ENCODE measurements at places on chromosomes 7 and 10. TPM values are rescaled to one million over a fixed set of nuclear protein-coding genes. Genes with fewer than 3 reads are reported as not detected.

DNA sequence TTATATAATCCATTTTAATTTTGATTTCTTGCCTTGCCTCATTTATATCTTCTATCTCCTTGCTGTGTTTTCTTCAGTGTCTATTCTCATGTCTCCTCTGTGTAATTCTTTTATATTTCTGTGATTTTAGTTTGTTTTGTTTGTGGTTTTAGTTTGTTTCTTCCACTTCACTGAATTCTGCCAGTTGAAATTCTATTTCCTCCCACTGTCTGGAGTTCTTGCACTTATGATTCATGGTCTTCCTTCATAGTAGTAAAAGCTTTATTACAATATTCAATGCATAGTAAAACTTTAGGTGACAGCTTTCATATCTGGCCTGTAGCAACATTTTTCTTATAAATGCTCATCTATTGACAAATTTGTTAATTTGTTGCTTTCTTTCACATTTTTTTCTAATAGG is 113.3 kb downstream of the MAGI2 start:
- H3K4me3 ChIP-seq, result no peak overlapping the region
- H3K36me3 ChIP-seq, result no peaks in the 10 kb centered on the region
- no peaks in the 10 kb centered on the region for H3K27me3 ChIP-seq
- no peak for DNase-seq
- H3K27ac ChIP-seq, result no peak overlapping the region

GRCh38 chr7:149414745-149415390 is 46.0 kb downstream of the ZNF777 start:
- no peaks in the 10 kb centered on the region for H3K36me3 ChIP-seq
- H3K4me3 ChIP-seq, result peak overlapping the region; percentile 52

GRCh38 chr10:3548702-3549101 is 236.3 kb downstream of the KLF6 start:
- no peak for DNase-seq
- H3K36me3 ChIP-seq, result no peaks in the 10 kb centered on the region
- no peaks in the 10 kb centered on the region for H3K27me3 ChIP-seq
- no peak overlapping the region for H3K4me3 ChIP-seq

DNA sequence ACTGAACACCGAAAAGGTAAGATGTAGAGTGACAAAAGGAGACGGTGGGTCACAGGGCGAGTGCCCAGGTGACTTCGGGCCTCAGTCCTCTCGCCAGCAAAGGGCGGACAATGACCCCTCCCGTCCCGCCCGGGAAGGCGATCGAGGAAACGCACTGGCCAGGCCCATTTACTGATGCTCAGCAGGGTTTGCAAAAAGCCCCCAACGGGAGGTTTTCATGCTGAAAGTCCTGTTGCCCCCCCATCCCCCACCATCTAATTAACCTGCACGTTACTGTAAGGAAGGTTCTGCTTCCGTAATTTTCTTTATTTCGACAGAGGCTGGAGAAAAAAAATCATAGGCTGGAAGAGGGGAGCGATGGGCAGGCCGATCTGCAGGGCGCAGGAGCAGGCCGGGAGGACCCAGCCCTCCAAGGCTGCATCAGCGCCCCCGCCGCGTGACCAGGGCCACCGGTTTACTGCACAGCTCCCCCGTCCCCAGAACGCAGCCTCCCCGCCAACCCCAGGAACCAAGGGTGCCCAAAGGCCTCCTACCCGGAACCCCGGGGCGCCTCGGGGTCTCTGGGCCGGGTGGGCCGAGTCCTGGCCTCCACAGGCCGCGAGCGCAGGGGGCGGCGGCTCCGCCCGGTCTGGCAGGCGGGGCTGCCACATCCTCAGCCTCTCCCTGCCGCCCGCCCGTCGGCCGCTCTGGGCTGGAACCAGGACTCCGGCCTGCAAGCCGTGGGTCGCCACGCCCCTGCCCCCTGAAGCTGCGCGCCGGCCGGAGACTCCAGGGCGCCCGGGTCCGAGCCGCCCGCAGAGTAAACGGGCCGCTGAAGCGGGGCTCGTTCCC is 613 bp downstream of the OAT start:
- peaks cover 44% of the 10 kb centered on the region for H3K27me3 ChIP-seq
- no peaks in the 10 kb centered on the region for H3K36me3 ChIP-seq
- H3K4me1 ChIP-seq, result peaks cover 7% of the 10 kb centered on the region
- peak; percentile 74 for DNase-seq
- H3K4me3 ChIP-seq, result peak overlapping the region; percentile 72
- H3K27ac ChIP-seq, result no peak overlapping the region

CUBN gene
- total RNA-seq, result 1.5 TPM

DNA sequence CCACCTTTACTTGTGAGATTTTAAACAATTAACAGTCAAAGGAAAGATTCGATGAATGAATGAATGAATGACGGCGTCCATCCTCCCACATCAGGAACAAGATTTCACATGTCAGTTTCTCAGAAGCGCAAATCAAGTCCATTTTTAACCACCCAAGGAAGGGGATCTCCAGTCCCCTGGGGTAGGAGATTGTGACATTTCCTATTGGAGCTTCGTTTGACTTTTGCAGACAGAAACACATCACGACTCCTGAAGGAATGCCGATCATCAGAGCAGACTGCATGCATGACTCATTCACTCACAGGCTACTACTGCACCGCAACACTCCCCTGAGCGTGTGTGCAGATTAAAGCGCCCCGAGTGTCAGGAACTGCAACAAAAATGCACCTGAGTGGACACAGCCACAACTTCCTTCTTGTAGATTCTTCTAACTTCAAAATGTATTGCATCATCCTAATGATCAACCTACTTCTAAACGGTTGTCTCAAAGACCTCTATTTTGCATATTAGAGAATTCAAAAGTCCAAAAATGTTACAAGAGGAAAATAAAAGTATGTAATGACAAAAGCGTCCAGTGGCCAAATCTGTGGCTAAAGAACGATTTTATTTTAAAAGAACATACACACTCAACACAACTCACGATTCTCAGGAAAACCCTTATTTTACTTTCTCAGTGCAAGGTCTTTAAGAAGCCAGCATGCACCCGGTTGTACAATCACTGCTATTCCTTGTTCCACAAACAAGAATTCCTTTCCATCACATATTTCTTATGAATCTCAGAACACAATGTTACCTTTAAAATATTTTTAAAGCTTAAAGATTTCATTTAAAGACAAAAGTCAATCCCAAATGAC is 172.6 kb downstream of the FAM107B start:
- H3K4me3 ChIP-seq, result peak overlapping the region; percentile 86
- peaks cover 21% of the 10 kb centered on the region for H3K27me3 ChIP-seq
- no peak overlapping the region for H3K27ac ChIP-seq
- DNase-seq, result no peak
- H3K4me1 ChIP-seq, result peaks cover 16% of the 10 kb centered on the region
- H3K36me3 ChIP-seq, result no peaks in the 10 kb centered on the region

DNA sequence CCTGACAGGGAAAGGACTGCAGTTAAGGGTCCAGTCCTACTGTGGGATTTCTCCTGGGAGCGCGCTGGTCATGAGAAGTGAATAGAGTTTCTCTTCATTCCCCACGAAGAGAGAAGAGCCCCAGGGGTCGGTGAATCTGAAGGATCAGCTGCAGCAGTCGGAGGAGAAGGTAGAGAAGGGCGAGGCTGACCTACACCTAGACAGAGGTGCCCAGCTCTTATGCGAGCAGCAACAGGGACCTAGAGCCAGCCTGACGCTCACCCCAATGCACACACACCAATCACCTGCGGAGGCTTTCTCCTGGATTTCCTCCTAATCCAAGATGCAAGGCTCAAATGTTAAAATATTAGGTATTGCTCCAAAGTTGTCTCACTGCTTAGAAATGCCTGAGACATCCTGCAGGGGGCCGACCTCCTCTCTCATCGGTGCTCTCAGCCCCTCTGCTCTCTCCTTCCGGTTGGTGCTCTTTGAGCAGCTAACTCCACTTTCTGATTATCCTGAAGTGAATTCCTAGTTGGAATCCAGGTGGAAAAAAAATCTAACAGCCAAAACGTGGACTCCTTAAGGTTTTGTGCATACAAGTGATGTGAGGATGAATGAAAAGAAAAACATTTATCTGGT is 176.4 kb downstream of the AHR start:
- DNase-seq, result peak; percentile 39
- no peaks in the 10 kb centered on the region for H3K27me3 ChIP-seq

DNA sequence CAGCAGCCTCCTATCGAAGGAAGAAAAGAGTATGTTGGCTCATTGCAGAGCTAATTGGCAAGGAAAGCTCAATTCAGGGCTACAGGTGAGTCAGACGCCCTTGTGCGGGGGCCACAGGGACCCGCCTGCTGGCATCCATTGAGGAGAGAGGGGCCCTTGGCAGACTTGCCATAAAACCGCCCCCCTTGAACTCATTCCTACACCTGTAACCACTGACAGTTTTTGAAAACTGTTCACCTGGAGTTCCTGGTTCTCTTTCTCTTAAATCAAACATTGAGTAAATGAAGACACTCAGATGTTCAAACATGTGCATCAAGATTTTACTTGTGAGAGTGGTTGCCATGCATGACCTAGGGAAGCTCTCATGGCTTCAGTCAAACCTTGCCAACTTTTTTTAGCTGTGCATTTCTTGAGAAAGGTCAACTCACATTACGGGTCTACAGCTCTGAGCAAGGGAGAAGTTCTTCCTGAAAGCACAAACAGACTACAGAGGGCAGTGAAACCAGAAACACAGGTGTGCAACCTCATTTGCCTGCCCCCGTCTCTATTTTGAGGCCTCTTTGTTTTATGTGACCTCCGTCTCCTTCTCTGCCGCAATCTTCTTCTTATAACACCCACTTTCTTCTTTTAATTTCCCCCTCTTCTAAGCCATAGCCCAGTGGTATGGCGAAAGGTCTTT is 87.8 kb downstream of the TBXAS1 start:
- H3K4me3 ChIP-seq, result no peak overlapping the region
- no peaks in the 10 kb centered on the region for H3K27me3 ChIP-seq
- no peak overlapping the region for H3K27ac ChIP-seq
- DNase-seq, result no peak
- H3K36me3 ChIP-seq, result no peaks in the 10 kb centered on the region

GSTO2 gene
- total RNA-seq, result 7.6 TPM

DNA sequence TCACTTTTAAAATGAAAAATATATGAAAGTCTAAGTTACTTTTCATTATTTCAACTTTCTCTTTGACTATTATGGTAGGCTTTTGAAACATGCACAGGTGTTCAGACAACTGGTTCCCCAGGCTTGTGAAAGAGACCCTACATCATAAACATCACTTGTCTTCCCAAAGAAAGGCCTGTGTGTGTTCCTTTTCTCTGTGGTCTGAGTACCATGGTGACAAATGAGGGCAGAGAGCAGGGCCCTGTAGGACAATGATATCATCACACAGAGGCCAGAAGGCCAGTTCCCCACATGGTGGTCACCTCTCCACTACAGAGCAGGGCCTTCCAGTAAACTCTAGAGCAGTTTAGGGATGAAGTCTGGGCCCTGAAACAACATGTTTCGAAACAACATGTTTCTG is 288.8 kb downstream of the USP6NL start:
- H3K4me3 ChIP-seq, result no peak overlapping the region
- H3K36me3 ChIP-seq, result no peaks in the 10 kb centered on the region
- DNase-seq, result no peak
- no peaks in the 10 kb centered on the region for H3K4me1 ChIP-seq
- no peaks in the 10 kb centered on the region for H3K27me3 ChIP-seq

OR2A42 gene
- total RNA-seq, result 0.15 TPM

MYPN gene
- not detected for total RNA-seq

ECHS1 gene
- total RNA-seq, result 91.9 TPM

- no peak for DNase-seq
- peaks cover 4% of the 10 kb centered on the region for H3K4me1 ChIP-seq
- no peaks in the 10 kb centered on the region for H3K36me3 ChIP-seq
- H3K27me3 ChIP-seq, result no peaks in the 10 kb centered on the region
These were observed 31.9 kb upstream of the CRHR2 start for GRCh38 chr7:30714129-30714528.

UNCX gene
- not detected for total RNA-seq

GRCh38 chr10:113854013-113854760 is at the start of the genes DCLRE1A and NHLRC2:
DCLRE1A (minus strand) TSS chr10:113854082; CDS start chr10:113853182, 900 bp downstream.
NHLRC2 (plus strand) TSS chr10:113854661; CDS start chr10:113854873, 212 bp downstream.
- peaks cover 5% of the 10 kb centered on the region for H3K36me3 ChIP-seq
- H3K4me1 ChIP-seq, result peaks cover 48% of the 10 kb centered on the region
- H3K27me3 ChIP-seq, result no peaks in the 10 kb centered on the region
- peak within 1 kb of the TSS; percentile 67 for H3K27ac ChIP-seq
- peak within 1 kb of the TSS; percentile 86 for H3K4me3 ChIP-seq

GRCh38 chr7:22397981-22398380 is 41.0 kb upstream of the RAPGEF5 start:
- H3K27ac ChIP-seq, result no peak overlapping the region
- no peak for DNase-seq
- no peak overlapping the region for H3K4me3 ChIP-seq
- H3K27me3 ChIP-seq, result no peaks in the 10 kb centered on the region

DNA sequence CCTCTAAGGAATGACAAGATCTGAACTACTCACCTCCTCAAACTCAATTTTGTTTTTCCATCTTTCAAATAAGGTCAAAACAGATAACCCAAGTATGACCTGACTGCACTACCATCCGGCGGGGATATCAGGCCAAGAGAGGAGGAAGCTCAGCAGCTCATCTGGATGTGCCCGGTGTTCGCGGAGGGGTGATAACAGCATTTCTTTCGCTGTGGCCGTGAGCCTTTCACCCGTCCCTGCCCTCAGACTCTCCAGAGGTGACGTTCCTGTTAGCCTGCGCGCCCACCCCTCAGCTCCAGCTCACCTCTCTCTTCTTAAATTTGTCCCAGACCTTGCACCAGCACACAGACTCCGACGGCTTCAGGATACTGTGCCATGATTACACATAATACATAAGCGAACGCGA is 526 bp downstream of the ZNF248 start:
- no peaks in the 10 kb centered on the region for H3K4me1 ChIP-seq
- DNase-seq, result no peak
- H3K27ac ChIP-seq, result no peak overlapping the region
- no peak overlapping the region for H3K4me3 ChIP-seq

C7orf25 gene
- total RNA-seq, result 6.4 TPM

DNA sequence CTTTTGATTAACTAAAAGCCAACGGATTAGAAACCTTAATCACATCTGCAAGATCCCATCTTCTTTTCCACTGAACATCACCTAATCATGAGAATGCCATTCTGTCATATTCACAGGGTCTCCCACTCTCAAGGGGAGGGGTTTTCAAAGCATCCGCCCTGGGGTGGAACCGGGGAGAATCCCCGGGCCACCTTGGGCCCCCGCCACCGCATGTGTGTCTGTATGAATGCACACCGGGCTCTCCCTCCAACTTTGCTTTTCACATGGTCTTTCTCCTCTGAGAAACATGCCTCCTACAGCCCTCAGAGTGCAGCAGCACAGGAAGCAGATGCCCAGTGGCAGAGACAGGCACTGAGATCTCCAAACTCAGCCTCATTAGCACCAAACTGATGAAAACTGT is 233.2 kb upstream of the PPP2R2D start:
- peaks cover 18% of the 10 kb centered on the region for H3K4me1 ChIP-seq
- no peak overlapping the region for H3K4me3 ChIP-seq
- H3K27ac ChIP-seq, result no peak overlapping the region
- no peak for DNase-seq

- H3K36me3 ChIP-seq, result no peaks in the 10 kb centered on the region
- H3K27me3 ChIP-seq, result no peaks in the 10 kb centered on the region
- no peak overlapping the region for H3K4me3 ChIP-seq
- no peak overlapping the region for H3K27ac ChIP-seq
- no peak for DNase-seq
- no peaks in the 10 kb centered on the region for H3K4me1 ChIP-seq
These were observed 227.9 kb upstream of the SHH start for GRCh38 chr7:156039971-156040677.
